ENCODE measurements at places on chromosomes 11 and 22.

- DNase-seq = no peak
Measured at GRCh38 chr22:48724899-48725298, 1102.8 kb downstream of the BRD1 start.

DNA sequence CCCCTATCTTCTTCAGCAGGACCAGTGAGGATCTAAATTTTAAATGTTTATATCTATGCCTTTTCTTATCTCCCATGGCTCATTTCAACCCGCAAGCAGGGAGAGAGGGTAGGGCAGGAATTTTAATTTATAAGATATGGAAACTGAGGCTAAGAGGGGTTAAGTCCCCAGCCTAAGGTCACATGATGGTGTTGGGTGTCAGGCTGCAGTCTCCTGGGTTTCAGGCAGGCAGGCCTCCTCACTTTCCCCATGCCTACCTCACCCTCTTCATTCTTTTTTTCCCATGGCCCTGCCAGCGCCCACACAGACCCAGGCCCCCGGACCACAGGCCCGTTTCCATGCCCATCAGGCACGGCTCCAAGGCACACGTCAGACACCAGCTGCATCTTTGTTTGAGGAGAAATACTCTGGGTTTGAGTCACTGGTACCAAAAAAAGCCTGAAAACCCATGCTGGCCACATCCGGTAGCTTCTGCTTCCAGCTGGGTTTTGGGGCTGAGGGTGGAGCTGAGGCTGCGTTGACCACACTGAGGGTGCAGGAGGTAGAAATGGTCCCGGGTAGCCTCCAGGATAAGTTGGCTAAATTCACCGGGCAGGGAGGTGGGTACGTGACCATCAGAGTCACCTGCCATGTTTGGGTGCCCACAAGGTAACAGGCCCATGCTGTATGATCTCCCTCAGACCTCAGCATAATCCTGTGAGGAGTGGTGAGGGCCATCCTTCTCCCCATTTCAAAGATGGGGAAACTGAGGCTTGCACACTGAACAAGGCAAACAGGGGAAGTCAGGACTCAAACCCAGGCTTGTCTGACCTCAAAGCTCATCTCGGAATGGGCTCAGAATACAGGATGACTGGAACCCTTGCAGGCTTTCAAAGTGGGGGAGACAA lies 7.5 kb downstream of the CRYBB1 start:
- DNase-seq = no peak

- DNase-seq = no peak
Measured at GRCh38 chr11:67422891-67423290, 5.4 kb upstream of the RPS6KB2 start.

GRCh38 chr22:49955581-49956417 lies 4.8 kb upstream of the PIM3 start:
- DNase-seq = no peak

All from ELF-1 (cell line).